ENCODE measurements at places on chromosomes 12 and 14.

DNA sequence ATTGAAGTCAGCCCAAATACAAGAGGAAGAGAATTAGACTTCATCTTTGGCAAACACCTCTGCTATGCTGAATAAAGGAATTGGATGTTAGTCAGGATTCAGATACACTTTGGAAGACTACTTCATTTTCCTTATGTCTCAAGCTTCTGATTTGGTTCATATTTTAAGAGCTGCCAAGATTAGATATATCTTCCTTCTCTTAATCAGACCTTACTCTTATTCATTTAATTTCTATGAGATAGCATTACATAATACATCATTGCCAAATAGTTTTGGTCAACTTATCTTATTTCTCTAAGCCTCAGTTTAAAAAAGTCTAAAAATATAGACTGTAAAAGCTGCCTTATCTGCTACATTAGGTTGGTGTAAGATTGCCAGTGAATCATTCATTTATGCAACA, 330.6 kb upstream of the NAV3 start:
- no peak for DNase-seq

DNA sequence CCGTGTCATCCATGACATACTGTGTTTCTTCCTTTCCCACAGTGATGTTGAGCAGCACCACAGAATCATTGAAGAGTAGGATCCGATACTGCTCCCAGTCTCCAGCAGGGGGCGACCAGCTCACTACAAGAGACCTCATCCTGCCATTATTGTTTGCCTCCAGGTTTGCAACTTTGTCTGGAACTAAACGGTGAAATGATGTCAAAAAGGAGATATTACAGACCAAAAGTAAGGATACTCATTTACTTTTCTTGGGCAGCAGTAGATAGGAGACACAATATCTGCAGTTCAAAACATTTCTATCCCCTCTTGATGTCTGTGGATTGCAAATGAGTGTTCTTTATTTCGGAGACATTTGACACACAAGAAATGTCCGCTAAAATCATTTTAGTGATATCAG, 47.2 kb downstream of the PTPRB start:
- peak; percentile 25 for DNase-seq

DNA sequence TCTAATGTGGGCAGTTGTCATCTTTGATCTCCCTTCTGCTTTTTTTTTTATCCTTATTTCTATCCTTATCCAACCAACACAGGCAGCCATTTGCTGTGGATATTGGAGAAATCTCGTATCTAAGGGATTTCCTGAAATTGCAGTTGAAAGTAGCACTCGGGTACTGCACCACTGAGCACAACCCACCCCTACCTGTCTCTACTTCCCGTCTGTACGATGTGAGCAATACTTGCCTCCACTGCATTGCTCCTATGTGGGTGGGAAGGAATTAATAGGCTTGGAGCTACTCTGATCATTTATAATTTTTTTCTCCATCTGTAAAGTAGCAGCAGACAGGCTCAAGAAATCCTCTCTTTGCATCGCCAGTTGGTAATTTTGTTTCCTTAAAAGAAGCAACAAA, 300.4 kb downstream of the SNAPC1 start:
- peak; percentile 81 for DNase-seq

DNA sequence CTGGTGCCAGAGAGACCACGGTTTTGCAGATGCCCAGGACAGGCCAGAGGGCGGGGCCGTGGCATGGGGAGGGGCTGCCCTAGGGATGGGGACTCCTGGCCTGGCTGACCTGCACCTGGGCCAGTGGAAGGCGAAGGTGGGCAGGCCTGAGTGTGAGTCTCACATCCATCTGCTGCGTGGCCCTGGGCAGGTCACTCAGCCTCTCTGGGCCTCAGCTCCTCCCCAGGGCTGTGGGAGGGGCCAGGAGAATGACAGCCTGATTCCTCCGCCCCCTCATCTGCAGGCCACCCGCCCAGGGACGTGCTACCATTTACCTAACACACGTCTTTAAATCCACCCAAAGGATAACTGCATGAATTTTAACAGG, 90.9 kb downstream of the GALNT9 start:
- no peak for DNase-seq

DNA sequence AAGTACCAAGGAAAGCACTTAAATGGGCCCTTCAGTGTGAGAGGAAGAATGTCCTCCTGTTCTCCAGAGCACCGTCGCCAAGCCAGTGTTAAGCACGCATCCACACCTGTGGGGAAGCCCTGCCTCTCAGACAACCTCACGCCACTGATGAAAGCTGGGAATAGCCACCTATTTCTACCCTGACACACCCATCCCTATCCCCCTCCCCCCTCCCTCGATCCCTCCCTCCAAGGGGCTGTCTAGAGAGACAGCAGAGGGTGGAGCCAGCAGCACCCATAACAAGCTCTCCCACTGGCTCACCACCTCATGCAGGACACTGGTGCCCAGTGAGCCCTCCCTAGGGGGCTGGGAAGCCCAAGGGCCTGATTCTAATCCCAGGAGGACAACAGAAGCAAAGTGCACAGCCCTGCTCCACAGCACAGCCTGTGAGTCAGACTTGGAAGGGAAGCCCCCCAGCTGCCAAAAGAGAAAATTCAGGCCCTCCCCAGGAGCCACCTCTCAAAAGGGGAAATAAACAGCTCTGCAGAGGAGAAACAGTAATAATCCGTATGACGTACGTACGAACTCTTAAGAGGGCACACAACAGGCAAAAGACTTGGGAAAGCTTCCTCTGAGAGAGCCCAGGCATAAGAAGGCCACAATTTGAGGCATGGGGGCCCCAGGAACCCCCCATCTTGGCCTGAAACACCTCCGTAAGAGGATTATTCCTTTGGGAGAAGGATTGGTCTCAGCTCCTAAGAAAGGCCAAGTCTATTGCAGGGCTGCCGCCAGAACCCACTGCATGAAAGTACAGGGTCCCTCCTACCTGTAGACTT, 7.8 kb downstream of the PITPNM2 start:
- no peak for DNase-seq

DNA sequence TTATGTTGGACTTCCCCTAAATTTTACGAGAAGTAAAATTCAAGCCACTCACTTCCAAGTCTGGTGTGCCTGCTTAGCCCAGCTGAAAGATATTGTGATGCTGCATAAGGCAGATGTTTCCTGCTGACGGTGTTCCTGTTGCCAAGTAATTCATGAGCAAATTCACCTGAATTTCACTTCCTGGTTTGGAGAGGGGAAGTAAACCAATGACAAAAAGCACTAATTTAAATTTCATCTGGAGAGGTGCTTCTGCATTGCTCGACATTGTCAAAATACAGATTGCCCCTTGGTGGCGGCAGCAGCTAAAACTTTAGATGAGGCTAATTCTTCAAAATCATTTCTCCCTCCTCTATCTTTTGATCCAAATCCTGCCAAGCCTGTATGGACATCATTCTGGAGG, 281.1 kb downstream of the AACS start:
- no peak for DNase-seq

GRCh38 chr12:5417500-5417899, 14.4 kb upstream of the NTF3 start:
- DNase-seq: no peak

- DNase-seq: no peak
These were observed 85.0 kb downstream of the PAPOLA start for GRCh38 chr14:96586921-96587822.

DNA sequence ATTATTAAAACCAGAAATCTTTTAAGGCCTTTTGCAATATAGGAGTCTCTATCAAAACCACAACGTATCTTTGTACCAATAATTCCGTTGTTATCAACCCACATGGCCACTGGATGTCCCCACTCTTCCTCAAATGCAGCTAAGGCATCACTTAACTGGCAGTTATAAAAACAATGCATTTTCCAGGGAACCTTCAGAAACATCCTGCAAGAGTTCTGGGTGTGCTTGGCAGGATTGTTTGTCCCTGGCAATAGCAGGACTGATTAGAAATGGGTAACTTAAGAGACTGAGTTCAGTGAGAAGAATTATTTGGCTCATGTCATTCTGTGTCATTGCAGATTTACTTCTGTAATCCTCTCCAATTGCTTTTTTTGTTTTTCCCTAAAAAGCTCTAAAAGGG, 112.0 kb downstream of the SLC15A5 start:
- DNase-seq: peak; percentile 46

GRCh38 chr14:20680843-20681347, 3.5 kb upstream of the RNASE4 start:
- DNase-seq: no peak

DNA sequence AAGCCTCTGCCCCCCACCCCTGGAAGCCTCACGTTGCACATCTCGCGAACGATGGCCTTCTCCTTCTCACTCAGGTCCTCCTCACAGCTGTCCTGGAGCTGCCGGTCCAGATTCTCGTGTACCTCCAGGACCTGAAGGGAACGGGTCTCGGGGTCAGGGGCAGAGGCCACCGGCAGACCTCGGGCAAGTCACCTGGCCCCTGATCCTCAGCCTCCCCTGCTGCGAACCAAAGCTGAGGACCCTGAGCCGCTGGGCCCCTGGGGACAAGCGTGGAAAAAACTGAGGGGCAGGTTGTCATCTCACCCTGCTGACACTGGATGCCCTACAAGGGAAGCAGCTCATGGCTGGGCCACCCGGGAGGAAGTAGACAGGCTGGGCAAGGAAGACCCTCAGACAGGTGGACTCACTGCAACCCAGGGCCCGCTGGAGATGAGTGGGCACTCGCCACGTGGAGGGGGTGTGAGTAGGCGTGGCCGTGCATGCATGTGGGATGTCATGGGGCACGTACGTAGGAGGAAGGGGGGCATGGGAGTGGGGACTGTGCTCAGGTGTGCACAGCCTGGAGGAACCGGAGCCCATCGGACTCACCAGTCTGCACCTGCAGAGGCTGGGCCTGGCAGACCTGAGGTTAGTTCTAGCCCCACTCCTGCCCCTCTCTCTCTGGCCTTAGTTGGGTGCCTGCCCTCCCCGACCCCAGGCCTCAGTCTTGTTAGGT, 35.1 kb downstream of the CCNK start:
- DNase-seq: no peak

DNA sequence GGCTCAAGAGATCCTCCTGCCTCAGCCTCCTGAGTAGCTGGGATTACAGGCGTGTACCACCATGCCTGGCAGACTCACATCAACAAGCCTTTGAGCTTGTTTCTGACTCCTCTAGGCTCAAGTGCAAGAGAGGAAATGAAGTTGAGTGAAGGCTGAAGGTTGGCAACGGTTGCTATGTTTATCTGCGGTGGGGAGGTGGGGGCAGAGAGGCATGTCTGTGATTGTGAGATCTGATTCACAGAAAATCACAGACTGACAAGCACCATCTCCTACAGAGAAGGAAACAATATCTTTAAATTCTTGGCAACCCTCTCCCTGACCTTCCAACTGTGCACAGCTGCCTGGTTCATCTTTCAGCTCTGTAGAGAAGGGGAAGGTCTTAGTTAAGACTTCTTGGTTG, 22.1 kb upstream of the NINJ2 start:
- DNase-seq: peak; percentile 78

DNA sequence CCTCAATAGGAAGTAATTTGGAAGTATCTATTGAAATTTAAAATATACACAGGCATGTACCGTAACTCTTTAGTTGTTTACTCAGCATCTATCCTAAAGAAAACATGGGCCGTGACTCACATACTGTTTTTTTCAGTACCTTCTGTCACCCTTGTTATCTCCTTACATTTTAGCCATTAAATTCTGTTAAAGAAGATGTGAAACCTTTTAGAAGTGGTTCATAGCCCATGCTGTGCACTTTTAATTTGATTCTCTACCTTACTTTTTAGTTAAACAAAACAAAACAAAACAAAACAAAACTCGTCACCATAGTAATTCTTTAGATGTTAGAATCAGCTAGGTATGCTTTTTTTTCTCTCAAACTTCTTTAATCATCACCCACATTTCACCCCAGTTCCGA, 494.4 kb upstream of the RGS6 start:
- no peak for DNase-seq

GRCh38 chr14:65485516-65485915, 73.0 kb downstream of the FUT8 start:
- DNase-seq: no peak

- peak; percentile 54 for DNase-seq
These were observed 91.2 kb downstream of the CEP128 start for GRCh38 chr14:80850197-80850814.

GRCh38 chr12:127657036-127657435, 609.9 kb upstream of the TMEM132C start:
- no peak for DNase-seq

GRCh38 chr14:104509673-104510072, 69.9 kb upstream of the C14orf180 start:
- no peak for DNase-seq

- no peak for DNase-seq
These were observed 29.5 kb downstream of the ABHD12B start for GRCh38 chr14:50901361-50901760.

All from NCI-H2171 treated with DMSO at 0.1 percent for 48 hours (cell line).